Activated naive CD4-positive, alpha-beta T cell treated with anti-CD3 and anti-CD28 coated beads, Interleukin-2, amount 50 U/mL, for 16 hours (primary cell): ENCODE measurements at places on chromosomes 6 and 20.

- DNase-seq: no peak
These were observed 441.0 kb downstream of the KIF16B start for GRCh38 chr20:16132036-16132798.

- DNase-seq: no peak
These were observed 146.0 kb downstream of the EYA2 start for GRCh38 chr20:47040506-47041125.

- no peak for DNase-seq
These were observed 68.5 kb downstream of the PDSS2 start for GRCh38 chr6:107390685-107391435.

GRCh38 chr6:12391472-12391871 is 101.3 kb downstream of the EDN1 start:
- no peak for DNase-seq

DNA sequence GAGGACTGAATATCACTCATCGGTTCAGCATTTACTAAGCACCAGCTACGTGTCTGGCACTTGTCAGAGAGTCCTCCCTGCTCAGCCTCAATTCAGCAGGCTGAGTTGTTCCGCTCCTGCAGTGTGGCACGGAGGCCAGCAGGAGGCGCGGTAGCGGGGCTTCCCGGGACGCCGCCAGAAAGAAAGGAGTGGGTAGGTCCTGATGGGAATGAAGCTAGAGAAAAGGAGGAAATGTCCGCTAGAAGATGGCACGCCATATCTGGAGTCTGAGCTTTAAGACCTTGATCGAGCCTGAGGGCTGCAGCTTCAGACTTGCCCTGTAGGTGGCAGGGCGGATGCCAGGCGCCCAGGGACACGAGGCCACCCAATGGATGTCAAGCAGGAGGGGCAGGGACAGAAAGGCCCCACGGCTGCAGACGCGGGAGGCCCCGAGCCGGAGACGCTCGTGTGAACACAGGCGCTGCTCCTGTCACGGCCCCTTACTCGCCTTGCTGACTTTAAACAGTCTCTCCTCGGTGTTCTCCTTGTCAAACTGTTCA is 18.7 kb downstream of the SERPINB6 start:
- peak; percentile 66 for DNase-seq

DNA sequence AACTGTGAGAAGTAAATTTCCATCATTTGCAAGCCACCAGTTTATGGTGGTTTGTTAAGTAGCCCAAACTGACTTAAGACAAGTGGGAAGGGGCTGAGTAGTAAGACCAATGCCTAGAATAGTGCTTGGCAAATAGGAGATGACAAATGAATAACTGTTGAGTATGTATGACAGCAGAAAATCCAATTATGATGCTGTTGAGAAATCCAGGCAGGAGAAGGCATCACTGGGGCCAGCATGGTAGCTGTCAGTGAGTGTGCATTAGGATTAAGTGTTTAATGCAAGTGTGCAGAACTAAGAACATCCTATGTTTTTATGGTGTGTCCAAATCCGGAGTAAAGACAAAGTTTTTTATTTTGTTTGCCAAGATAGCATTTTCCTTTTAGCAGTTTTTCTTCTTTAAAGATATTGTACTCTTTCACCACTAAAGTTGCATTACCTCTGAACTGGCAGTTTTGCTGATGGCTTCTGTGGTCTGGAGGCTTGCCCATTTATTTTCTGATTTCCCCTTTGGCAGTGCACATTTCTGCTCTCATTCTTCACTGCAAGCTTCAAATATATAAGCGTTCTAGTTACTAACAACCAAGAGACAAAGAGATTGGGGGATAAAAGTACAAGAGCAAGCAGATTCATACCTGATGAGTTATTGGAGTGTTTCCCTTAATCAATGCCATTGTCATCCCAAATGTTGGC is 289.7 kb downstream of the KCNQ5 start:
- no peak for DNase-seq

GRCh38 chr6:82976179-82976578 is 89.5 kb downstream of the UBE3D start:
- DNase-seq: no peak

DNA sequence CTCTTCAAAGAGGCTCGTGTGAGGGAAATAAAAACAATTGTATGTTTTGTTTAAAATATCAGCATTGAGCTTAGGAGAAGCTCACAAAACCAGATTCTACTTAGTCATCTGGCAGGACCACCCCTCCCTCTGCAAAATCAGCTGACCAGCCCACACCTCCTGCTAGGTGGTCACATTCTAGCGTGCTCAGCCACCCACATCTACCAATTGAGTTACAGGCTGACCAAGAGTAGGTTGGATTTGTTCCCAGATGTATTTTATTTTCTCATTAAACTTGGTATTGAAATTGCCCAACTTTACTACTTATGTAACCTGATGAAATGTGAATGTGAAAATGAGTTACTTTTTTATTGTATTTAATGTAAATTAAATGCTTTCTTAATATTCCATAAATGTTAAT is 56.2 kb downstream of the SLC22A2 start:
- no peak for DNase-seq

- no peak for DNase-seq
These were observed 26.7 kb upstream of the DEFB112 start for GRCh38 chr6:50076431-50076830.

DNA sequence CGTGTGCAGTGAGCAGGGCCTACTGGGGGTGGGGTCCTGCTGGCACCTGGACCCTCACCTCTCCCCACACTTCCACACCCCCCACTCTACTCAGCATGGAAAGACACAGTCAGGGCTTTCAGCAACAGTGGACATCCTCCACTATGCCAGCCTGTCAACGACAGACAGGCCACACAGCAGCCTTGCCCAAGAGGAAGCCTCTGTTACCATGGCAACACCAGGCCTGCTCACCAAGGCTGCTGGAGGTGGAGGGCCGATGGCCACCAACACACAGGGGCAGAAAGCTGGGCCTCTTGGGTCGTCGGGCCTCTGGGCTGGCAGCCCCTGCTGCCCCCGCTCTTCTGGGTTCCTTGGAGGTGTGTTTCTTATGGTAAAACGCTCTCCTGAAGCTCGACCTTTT is 13.6 kb downstream of the BNIP5 start:
- DNase-seq: no peak

DNA sequence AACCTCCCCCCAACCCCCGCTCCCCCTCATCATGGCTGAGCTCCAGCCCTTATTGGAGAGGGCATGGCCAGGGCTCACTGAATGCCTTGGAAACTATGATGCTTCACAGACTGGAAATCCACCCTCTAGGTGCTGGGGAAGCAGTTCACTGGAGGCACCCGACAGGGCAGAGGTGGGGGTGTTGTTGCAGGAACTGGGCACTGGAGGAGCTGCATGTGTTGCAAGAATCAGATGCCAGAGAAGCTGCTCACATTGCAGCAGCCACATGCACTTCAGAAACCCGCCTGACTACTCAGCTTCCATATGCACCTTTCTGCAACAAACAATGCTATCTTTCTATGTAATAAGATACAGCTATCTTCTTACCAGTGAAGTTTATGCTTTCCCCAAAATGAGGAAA is 7.9 kb upstream of the TBPL1 start:
- no peak for DNase-seq

DNA sequence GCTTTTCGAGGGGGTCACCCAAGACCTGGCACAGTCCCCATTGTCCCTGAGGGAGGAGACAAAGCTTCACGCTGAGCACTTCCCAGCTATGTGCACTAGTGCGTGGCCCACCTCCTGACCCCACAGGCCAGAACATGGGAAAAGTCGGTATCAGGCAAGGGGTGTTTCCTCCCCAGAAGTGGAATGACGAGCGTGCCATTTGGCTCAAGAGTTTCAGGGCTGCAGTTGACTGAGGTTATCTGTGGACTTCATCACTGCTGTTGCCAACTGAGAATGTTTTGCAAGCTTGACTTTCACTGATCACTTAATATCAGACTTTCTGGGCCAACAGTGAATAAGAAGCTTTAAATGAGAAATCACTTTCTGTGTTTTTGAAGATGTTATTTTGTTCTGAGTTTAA is 137.0 kb upstream of the AFDN start:
- DNase-seq: no peak

DNA sequence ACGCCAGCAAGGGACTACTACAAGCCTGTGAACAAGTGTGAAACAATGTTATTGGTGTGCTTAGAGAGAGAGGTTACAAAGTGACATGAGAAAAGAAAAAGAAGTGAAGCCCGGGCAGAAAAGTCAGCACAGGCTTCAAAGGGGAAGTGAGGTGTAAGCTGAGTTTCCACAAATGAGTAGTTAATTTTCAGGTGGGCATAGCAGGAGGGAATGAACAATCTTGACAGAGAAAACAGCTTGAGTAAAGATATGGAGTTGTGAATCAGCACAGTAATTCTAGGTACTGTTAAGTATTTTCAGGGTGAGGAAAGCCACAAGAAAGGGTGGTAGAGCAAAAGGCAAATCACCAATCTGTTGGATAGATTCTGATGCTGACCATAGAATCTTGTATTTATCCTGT is 4.3 kb downstream of the KCNQ5 start:
- no peak for DNase-seq

DNA sequence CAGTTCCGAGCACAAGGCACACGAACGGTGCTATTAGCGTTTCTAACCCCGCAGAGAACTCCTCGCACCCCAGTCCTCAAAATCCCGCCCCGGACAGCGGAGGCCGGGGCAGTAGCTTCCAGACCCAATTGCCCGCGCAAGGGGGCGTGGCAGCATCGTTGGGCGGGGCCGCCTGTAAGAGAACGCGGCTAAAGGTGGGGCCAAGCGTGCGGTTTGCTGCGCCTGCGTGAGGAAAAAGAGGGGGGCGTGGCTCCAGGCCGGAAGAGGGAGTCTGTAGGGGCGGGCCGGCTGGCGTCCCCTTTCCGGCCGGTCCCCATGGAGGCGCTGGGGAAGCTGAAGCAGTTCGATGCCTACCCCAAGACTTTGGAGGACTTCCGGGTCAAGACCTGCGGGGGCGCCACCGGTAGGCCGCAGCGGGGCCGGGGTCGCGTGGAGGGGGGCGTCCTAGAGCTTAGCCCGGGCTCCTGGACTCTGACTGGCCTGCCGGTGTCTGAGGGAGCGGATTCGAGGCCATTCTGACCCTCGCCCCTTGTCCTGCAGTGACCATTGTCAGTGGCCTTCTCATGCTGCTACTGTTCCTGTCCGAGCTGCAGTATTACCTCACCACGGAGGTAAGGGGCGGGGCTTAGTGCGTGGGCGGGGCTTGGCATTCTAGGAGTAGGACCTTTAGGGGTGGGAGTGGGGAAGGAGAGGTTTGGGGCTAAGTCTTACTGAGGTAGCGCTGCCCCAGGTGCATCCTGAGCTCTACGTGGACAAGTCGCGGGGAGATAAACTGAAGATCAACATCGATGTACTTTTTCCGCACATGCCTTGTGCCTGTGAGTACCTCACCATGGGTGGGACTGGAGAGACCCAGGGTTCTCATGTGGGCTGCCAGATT is at the start of gene ERGIC3:
Gene ERGIC3 (plus strand): TSS at position 296 of the 880 bp plus-strand sequence. CDS start 20 bp downstream, at position 316.
- DNase-seq: peak; percentile 96

GRCh38 chr20:50446351-50447101 is 63.7 kb upstream of the PTPN1 start:
- no peak for DNase-seq

GRCh38 chr6:139713900-139714506 is 339.6 kb upstream of the CITED2 start:
- no peak for DNase-seq

- no peak for DNase-seq
These were observed 202.1 kb upstream of the EPHA7 start for GRCh38 chr6:93621442-93621841.

GRCh38 chr6:14212632-14213031 is 95.1 kb downstream of the CD83 start:
- DNase-seq: no peak

- DNase-seq: no peak
These were observed 114.5 kb downstream of the SYCP2 start for GRCh38 chr20:59818911-59819310.

- DNase-seq: no peak
These were observed 126.9 kb upstream of the QKI start for GRCh38 chr6:163287626-163288025.

- no peak for DNase-seq
These were observed 47.5 kb upstream of the NHSL1 start for GRCh38 chr6:138546733-138547185.

DNA sequence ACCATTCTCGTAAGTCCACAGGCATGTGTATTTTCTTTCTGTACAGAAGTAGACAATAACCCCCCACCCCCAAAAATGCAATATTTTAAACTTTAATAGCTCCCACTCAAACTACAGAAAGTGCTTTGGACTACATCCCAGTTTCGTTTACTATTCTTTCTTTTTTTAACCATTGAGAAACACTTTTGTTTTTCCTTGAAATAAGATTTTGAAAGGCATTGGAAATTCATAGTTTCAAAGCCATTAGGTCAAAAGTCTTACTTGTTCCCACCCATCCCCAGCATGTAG is 140.0 kb downstream of the KIF16B start:
- no peak for DNase-seq

- no peak for DNase-seq
These were observed 52.0 kb upstream of the KIF13A start for GRCh38 chr6:18039481-18039880.

DNA sequence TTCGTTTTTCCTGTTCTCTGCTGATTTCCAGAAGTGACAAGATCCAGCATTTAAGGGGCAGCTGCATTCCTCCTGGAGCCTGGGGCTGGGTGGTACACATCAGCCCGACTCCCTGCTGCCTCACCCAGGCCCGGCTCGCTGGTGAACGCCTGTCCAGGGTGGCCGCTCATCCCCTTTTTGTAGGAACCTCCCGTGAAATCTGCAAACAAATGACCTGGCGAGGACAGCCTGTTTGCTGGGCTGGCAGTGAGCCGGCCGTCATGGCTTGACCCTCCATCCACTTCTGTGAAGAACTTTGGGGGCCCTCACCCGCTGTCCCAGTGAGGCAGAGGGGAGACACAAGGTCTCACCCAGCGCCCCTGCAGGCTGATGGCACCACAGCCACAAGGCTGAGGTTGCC is 39.0 kb downstream of the PYGB start:
- DNase-seq: peak; percentile 4
